ENCODE measurements at places on chromosomes 1 and 21.

GRCh38 chr1:156959925-156960324, 39.5 kb downstream of the LRRC71 start:
- no peak for DNase-seq

DNA sequence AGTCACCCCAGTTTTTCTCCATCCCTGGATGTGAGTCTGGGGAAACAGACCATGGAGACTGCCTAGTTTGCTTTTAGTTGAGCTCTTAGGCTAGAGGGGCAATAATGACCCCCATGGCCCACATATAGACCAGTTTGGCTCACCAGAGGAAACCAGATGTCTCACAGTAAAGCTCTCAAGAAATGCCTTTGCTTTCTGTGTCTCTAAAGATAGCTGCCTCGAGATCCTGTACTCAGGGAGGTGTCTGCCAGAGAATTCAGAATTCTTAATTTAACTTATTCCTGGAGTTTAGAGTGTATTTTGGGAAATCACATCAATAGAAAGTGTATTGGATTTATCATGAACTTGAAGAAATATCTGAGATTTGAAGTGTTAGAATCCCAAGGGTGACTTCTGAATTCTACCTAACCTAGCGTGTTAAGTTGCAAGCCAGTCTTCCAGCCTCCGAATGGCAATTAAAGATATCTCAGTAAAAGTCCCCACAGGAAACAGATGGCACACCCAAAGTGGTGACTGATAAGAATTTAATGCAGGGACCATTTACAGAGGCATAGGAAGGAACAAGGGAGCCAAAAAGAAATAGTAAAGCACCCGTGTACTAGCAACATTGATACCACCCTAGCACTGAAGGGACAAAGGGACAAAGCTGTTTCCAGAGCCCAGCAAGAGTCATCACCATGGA, 37.1 kb downstream of the STYXL2 start:
- no peak for DNase-seq

DNA sequence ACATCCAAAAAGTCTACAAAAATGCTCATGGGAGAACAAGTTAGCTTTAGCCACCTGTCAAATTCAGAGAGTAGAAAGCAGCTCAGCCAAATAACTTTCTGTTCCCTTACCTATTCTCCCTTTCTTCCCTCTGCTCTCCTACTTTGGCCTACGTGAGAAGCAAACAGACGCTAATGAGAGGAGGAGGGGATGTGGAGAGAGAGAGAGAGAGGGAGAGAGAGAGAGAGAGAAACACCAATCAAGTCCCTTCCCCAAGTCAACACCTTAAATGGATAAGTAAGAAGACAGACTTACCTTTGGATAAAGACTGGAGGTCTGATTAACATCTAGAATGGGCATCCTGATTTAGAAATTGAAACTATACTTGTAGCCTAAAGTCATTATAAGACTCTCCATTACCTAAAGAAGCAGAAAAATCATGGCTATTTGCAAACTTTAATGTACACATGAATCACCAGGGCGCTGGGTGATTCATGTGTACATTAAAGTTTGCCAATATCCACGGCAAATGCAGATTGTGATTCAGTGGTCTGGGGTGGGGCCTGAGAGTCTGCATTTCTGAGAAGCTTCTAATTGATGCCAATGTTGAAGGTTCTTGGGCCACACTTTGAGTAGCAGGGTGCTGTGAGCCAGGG, 13.1 kb upstream of the DUSP12 start:
- DNase-seq: no peak

DNA sequence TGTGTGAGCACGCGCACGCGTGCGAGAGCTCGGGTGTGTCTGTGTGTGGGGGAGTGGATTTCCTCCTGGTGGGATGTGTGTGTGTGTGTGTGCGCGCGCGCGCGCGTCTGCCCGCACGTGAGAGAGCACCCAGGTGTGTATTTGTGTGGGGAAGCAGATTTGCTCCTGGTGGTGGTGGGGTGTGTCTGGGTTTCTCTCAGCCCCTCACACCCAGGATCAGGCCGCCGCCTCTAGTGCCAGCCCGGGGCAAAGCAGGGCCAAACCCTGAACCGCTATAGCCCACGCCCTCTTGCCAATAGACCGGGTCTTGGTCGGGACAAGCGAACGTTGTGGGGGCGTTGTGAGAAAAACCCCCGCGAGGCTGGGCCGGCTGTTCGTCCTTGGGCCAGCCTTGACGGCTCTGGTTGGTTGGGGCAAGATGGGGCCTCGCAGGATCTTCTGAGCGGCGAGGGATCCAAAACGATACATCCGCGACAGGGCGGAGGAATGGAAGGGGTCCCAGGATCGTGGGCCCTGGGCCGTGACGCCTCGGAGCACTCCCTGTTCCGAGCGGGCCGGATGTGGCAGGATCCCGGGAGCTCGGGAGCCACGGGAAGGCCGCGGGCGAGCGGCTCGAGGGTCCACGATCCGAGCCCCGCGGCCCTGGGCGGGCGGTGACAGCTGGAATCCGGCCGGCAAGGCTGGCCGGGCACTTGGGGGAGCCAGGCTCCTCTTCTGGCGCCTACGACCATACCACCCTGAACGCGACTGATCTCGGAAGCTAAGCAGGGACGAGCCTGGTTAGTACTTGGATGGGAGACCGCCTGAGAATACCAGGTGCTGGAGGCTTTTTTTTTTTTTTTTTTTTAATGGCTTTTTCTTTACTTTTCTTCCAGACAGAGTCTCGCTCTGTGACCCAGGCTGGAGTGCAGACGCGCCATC, 68.2 kb downstream of the RNF187 start:
- DNase-seq: no peak

DNA sequence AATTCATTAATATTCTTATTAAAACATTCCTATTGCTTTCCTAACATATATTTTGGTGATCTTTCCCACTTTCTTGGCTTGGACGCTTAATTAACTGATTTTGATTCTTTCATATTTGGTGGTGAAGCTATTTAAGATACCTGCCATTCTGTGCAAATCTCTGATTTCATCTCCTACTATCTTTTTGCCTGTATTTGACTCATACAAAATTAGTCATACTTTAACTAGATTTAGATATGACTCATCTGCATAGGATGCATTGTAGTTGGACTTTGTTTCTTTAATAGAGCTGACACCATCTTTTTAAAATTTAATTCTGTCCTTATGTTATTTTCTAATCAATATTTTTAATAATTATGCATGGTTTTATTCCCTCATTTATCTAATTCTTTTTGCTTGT, 93.8 kb upstream of the PLPPR4 start:
- DNase-seq: no peak

DNA sequence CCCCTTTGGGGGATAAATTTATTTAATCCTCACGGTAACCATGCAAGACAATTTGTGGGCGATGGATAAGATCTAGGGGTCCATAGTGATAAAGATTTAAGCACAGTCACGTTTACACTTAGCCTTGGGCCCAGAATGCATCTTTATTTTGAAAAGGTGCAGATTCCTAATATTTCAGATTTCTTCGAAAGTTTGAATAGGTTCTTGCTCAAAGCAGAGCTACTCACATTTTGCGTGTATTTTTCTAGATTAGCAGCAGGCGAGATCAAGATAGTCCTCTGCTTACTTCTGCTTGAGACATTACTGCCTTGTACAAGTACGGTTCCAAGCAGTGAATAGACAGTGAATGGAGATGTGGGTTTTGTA, 647 bp downstream of the TSEN15 start:
- DNase-seq: no peak

DNA sequence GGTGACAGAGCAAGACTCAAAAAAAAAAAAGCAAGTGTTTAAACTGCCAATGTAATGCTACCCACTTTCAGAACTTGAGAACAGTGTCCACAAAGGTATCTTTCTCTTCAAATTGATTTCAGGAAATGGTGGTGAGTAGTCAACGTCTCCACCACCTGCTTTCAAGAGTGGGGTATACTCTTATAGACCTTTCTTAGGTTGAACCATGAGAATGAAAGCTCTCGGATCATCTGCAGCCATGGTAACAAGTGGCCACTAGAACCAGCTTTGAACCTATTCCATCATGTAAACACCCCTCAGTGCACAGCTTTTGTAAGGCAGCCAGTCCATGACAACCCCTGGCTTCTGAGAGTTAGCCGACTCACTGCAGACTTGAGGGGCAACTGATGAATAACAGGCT, 107.4 kb downstream of the NTPCR start:
- no peak for DNase-seq

- DNase-seq: no peak
Measured at GRCh38 chr1:5481889-5482288, 510.3 kb downstream of the NPHP4 start.

DNA sequence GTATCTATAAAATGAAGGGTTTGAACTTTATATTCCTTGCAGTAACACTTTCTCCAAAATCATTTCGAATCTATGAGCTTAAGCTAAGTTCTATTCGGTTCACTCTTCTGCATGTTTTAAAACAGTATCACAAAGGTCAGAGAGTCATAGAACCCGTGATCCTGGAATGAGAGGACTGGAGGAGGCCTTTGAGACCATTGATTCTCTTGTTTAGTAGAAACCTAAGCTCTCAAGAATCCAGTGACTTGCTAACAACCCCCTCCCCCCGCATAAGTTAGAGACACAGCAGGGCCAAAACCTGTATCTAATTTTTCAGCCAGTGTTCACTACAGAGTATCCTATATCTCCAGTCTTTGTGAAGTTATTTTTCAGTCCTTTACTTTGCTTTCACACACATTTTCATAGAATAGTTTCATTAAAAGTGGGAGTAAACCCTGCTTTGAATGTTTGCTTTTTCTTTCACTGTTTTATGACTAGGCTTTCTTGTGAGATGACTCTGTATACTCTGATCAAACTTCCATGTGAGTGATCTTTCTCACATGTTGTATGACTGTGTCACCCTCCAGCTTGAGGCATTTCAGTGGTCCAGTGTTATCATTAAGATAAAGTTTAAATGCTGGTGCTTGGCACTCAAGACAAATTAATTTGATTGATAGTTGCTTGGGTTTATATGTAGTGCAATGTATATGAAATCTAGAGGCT, 275.4 kb upstream of the SGIP1 start:
- no peak for DNase-seq

DNA sequence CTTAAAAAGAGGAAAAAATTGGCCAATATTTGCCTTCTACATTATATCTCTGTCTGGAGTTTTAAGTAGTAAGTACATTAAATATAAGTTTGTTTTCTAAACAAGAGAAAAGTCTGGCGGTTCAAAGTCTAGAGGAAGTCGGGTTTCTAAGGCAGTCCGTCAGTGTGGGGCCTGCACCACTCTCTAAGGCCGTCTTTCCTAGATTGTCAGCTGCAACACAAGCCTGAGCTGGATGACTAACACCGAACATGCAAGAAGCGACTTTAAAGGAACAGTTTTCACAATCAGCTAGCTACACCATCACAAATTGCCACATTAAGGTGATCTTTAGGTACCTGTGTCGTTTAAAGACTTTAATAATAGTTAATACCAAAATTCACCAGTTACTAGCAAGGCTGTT, 19.6 kb downstream of the CCSAP start:
- DNase-seq: no peak

GRCh38 chr1:215489771-215490565, 77.1 kb upstream of the KCTD3 start:
- no peak for DNase-seq

- no peak for DNase-seq
Measured at GRCh38 chr1:46615088-46615487, 1.5 kb downstream of the MOB3C start.

DNA sequence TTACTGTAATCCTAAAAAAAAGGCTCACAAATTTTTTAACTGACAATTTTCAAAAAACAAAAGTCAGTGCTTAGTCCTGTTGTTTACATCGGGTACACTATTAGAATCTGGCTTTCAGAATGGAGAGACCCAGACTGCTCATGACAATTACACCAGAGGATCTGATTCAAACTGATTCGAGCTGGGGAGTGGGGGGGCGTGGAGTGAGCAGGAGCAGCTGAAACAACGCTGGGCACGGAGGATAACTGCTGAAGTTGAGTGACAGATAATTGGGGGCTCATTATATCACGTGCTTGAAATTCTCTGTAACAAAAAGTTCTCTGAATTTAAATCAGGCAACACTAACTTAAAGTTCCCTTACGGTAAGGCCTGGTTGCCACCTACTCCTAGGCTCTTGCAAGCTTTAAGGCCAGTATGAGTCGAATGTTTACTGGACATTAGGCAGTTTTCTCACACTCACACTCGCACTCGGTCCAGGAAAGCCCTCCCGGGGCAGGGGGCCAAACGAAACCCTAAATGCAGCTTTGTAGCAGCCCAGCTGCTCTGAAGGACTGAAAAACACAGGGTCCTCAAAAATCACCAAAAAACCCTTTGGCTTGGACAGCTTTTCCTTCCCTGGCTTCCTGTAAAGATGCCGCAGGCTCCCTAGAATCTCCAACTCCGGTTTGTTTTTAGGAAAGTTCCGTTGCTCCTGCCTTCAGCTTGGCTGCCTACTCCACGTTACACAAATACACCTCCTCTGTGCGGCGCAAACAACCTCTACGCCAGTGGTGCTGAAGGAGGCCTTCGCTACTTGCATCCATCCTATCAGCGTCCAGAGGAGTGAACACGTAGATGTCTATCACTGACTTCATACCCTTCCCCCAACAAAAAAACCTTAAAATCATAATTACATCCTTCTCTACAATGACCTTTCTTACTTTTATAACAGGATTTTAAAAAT, 42.9 kb downstream of the CAPZB start:
- no peak for DNase-seq

- DNase-seq: no peak
Measured at GRCh38 chr1:239619190-239619589, 232.8 kb downstream of the CHRM3 start.

- DNase-seq: no peak
Measured at GRCh38 chr1:230517786-230518185, 91.7 kb upstream of the PGBD5 start.

DNA sequence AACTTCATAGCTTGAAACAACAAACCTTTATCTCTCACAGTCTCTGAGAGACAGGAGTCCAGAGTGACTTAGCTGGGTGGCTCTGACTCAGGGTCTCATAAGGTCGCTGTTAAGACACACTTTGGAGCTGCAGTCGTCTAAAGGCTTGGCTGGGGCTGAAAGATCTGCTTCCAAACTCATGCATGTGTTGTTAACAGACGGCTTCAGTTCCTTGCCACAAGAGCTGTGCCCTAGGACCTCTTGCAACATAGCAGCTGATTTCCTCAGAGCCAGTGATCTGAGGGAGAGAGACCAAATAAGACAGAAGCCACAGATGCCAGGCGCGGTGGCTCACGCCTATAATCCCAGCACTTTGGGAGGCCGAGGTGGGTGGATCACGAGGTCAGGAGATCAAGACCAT, 176.8 kb downstream of the DISC1 start:
- DNase-seq: no peak

DNA sequence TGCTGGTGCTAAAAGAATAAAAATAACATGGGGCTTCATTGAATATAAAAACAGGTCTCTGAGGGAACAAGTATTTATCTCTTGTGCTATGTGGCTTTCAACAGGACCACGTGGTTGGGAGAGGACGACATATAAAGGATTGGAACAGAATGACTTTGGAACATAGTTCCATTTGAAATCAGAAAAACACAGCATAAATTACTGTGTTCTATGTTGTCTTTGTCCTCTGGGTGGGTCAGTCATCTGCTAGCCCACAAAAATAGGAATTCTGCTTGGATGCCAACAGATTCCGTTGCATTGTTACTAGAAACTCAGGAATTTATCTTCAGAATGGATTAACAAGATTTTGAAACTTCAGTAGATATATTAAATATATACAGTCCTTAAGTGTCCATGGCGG, 5.9 kb downstream of the CEP85 start:
- no peak for DNase-seq

- no peak for DNase-seq
Measured at GRCh38 chr1:192974701-192975100, 84.5 kb downstream of the UCHL5 start.

GRCh38 chr1:109482791-109483671, 674 bp upstream of the ATXN7L2 start:
- no peak for DNase-seq

GRCh38 chr21:45179568-45180245, 105.3 kb downstream of the ADARB1 start:
- DNase-seq: no peak

- DNase-seq: no peak
Measured at GRCh38 chr1:46714976-46715375, 3.9 kb downstream of the EFCAB14 start.
